T-helper 9 cell (primary cell): ENCODE measurements at places on chromosomes 1 and 21.

- DNase-seq, result no peak
These were observed 295.1 kb upstream of the POU3F1 start for GRCh38 chr1:38341694-38342093.

- no peak for DNase-seq
These were observed 23.9 kb downstream of the WDR64 start for GRCh38 chr1:241675983-241676382.

DNA sequence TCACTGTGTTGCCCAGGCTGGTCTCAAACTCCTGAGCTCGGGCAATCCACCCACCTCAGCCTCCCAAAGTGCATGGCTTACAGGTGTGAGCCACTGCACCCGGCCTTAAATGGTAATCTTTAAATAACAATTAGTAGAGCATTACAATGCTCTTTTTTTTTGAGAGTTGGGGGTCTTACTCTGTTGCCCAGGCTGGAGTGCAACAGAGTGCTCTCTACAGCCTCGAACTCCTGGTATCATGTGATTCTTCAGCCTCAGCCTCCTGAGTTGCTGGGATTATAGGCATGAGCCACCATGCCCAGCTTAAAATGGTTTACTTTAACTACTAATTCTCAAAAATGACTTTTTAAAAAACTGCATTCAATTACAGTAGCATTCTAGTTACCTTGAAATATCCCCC lies 52.2 kb downstream of the PIK3R3 start:
- DNase-seq, result no peak

- DNase-seq, result no peak
These were observed 27.4 kb upstream of the TBX15 start for GRCh38 chr1:119015547-119015946.

DNA sequence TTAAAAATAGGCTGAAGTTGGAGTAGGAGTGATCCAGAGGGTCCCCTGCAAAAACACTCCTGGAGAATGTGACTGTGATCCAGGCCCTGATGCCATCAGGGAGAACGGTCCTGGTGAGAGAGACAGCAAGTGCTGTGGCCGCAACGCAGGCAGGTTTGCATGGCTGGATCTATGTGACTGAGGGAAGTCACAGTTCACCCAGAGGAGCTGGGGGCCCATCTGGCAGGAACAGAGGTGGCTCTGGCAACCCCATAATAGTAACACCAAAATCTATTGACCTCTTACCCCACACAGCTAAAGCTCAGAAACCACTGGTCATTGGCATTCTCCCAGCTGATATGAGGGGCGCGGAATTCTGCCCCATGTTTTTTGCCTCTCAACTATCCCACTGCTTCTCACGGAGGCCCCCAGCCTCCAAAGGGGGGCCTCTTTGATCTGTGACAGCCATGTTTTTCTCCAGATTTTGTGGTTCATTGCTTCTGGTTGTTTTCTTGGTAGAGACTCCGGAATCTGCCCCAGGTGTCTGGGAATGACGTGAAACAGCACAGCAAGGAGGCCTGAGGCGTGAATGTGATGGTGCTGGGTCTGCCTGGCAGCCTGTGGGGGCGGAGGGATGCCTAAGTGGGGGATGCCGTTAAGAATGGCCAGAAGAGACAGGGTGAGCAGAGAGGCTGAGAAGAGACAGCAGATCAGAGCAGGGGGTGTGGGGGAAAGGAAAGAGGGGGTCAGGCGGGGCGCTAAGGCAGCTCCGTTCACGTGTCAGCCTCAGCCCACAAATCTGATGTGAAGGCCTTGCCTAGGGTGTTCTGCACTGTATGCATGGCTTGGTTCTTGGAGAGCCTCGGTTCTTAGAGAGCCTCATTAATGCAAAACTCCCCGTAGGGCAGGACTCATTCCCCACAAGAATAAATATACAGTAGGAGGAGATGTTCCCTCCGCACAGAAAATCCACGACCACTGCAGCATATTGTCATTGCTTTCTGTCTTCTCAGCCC lies 23.5 kb downstream of the CASP9 start:
- no peak for DNase-seq

- no peak for DNase-seq
These were observed 6.5 kb downstream of the NBL1 start for GRCh38 chr1:19650416-19651140.

GRCh38 chr1:204292740-204293139 lies 67.0 kb downstream of the PLEKHA6 start:
- no peak for DNase-seq

DNA sequence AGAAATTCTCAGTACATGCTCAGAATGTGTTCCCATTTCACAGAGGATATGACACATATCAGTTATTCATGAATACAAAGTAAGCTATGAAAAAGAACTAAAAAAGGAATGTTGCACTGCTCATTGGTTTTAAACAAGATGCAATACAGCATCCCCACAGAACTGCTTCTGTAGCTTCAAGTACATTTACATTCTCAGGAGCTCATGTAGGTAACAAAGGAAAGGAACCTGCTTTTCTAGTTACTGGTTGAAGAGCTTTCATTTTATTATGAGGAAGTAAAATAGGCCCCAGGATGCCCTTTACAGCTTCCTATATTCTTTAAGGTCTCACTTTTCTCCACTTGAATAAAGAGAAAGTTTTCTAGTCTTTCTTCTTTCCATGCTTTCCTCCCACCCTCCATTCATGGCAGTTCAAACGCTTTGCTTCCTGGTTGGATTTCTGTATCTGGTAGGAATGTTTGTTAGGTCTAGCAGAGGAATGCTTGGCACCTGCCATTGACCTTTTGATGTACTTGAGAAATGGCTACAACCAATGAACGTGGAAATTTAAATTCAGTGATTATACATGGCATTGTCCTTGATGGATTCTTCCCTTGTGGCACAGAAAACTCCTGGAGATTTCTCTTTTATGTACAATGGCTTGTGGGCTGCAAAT lies 27.1 kb upstream of the KCNK2 start:
- DNase-seq, result no peak

DNA sequence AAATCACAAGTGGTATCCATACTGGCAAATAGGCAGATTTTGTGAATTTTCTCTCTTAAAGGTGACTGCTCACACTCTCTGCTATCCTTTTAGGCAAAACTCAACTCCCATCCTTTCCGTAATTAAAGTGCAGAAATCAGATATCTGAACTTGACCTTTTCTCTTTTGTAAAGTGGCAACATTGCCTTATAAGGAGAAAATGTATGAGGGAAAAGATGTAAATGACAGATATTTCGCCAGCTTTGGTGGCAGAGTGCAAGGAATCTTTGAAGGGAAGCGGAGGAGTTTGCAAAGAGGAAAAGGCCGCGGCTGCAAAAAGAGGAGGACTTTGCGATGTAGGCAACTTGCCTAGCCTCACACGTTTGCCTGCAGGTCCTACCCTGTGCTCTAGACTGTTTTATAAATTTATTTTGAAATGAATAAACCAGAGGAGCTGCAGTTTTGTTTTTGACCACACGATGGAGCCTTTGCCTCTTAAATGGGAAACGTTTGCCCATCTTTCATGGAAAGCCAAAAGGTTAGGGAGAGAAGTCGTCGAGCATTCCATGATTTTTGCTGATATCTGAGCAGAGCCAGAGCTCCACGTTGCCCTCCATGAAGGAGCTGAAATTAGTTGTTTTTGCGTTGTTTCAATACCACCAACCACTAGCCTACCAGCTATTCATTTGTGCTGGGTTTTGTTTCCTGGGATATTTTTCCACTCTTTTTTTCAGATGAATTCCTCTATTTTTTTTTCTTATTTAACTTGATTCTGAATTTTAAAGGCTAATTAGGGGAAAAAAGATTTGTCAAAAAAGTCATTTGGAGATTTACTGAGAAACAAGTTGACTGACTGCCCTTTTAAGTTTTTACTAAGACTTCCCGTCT lies 242.3 kb downstream of the LMX1A start:
- DNase-seq, result no peak

- DNase-seq, result no peak
These were observed 36.1 kb downstream of the GADD45A start for GRCh38 chr1:67721112-67721511.

- DNase-seq, result no peak
These were observed 19.5 kb downstream of the PLA2G5 start for GRCh38 chr1:20089328-20090077.

GRCh38 chr1:220274251-220274855 lies 2.1 kb upstream of the RAB3GAP2 start:
- no peak for DNase-seq

DNA sequence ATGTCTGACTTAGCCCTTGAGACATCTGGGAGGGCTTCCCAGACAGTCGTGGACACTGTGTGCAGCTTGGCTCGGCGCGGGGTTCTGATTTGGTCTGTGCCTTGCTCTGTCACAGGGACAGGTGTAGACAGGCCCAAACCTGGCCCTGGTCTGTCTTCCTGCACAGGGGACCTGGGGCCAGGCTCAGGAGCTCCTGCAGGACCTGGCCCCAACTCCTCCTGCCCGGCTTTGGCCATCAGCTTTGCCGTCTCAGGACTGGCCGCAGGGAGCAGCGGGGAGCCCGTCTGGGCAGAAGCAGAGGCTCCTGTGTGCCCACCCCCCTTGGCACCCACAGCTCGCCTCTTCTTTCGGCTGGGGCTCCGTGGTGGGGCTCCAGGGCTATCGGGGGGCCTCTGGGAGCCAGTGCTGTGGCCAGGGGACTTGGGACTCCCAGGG lies 1.7 kb downstream of the PERM1 start:
- no peak for DNase-seq

- no peak for DNase-seq
These were observed 90.8 kb upstream of the SLC2A1 start for GRCh38 chr1:43049481-43049880.

GRCh38 chr1:46246548-46247435 lies 771 bp upstream of the RAD54L start:
- peak; percentile 32 for DNase-seq

- DNase-seq, result no peak
These were observed 71.5 kb downstream of the MIS18A start for GRCh38 chr21:32207406-32207716.

DNA sequence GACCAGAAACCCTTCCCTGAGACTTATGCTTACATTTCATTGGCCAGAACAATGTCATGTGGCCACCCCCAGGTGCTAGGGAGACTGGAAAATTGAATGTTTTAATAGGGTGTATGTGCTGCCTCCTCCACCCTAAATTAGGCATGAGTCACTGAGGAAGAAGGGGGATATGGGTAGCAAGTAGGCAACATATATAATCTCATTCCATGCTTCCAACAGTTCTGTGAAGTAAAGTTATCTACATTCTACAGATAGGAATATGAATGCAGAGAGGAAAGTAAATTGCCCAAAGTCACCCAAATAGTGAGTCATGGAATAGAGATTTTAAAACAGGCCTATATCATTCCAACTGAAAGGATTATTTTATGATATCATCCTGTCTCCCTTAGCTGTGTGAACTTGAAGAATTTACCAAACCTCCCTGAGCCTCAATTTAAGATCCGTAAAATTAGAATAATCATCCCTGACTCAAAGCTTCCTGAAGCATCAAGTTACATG lies 168.6 kb upstream of the FGGY start:
- no peak for DNase-seq

DNA sequence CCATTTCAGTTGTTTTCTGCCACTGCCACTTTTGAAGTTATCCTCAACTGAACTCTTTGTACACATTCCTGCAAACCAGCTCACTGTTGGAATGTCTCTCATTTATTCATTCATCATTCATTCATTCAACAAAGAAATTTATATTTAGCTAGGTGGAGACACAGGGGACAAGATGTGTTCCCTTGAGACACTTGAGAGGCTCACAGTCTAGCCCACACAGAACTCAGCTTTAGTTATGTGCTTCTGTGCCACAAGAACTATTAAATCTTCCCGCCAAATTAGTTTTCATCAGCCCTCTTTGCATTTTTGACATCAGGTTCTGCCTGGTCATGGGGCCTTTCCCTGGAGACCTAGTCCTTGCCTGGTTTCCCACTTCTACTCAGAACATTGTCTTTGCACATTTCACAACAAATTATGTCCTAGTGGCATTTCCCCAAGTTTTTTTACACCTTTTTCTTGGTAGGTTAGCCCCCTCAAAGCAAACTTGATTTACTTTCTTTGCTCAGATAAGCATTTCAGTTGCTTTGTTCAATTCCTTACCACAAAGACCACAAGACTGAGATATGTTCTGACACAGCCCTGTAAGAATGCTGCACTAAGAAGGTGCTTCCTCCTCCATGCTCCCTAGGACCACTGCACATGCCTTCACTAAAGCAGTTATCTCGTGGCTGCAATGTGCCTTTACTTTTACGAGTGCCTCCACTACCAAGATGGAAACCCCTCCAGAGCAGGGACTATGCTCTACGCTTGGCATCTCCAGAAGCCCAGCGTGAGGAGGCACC lies 31.0 kb downstream of the ILDR2 start:
- DNase-seq, result no peak

DNA sequence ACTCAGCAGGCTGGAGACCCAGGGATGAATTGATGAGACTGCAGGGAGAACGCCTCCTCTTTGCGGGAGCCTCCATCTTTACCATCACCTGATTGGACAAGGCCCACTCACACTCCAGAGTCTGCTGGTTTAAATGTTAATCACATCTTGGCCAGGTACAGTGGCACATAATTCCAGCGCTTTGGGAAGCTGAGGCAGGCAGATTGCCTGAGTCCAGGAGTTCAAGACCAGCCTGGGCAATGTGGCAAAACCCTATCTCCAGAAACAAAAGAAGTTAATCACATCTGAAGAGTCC lies 121.8 kb upstream of the C1orf174 start:
- no peak for DNase-seq

GRCh38 chr1:56644919-56645676 lies at the start of gene PRKAA2:
PRKAA2 (plus strand) TSS chr1:56645314; CDS start chr1:56645388, 74 bp downstream.
- no peak for DNase-seq

- no peak for DNase-seq
These were observed 27.1 kb upstream of the RERE start for GRCh38 chr1:8844501-8845006.

DNA sequence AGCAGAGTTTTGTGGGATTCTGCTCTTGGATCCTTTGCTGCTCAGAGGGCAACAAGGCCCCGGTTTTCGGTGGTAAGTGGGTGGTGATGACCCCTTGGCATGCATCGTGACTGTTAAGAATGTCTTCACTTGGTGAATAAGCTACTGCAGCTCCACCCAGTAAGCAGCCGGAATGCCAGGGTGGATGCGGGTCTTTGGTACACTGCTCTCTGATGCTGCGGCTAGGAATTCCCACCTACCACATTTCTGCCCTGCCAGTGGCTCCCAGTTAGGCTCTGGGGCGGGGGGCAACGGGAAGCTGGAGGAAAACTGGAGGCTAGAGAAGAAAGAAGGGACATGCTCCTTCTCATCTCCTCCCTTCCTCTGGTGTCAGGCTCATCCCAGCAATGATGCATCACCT lies 180.4 kb upstream of the GALNT2 start:
- DNase-seq, result no peak

DNA sequence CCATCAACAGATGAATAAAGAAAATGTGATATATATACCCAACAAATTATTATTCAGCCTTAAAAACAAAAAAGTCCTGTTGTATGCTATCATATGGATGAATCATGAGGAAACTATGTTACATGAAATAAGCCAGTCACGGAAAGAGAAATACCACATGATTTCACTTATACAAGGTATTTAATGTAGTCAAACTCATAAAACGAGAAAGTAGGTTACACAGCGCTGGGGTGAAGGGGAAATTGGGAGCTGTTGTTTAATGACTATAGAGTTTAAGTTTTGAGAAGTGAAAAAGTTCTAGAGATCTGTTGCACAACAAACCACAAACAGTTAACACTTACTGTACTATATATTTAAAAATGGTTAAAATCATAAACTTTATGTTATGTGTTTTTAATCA lies 58.5 kb downstream of the SLC25A24 start:
- DNase-seq, result no peak
